Aorta (tissue), 5 donors: ENCODE measurements at places on chromosomes 7 and 10. TPM values are rescaled to one million over a fixed set of nuclear protein-coding genes. Genes with fewer than 3 reads are reported as not detected.

Gene DMBT1
- 0.12 TPM for total RNA-seq

Gene SPRN
- total RNA-seq, result not detected

Gene C10orf67
- total RNA-seq, result not detected

Gene VWC2
- not detected for total RNA-seq

Gene PCGF6
- total RNA-seq, result 8.1 TPM

Gene ITGB8
- total RNA-seq, result 12.0 TPM

Gene HGF
- total RNA-seq, result 55.9 TPM

Gene TMEM229A
- not detected for total RNA-seq

Gene RAB18
- 105 TPM for total RNA-seq

Gene MYL10
- not detected for total RNA-seq

Gene IFIT5
- 18.5 TPM for total RNA-seq

Gene PDE1C
- 7.1 TPM for total RNA-seq

Gene RBP3
- not detected for total RNA-seq

Gene DNA2
- 5.9 TPM for total RNA-seq

Gene CHRM2
- total RNA-seq, result not detected

Gene STEAP1
- total RNA-seq, result 31.7 TPM

Gene RAMP3
- total RNA-seq, result 43.0 TPM

Gene LIPN
- not detected for total RNA-seq

DNA sequence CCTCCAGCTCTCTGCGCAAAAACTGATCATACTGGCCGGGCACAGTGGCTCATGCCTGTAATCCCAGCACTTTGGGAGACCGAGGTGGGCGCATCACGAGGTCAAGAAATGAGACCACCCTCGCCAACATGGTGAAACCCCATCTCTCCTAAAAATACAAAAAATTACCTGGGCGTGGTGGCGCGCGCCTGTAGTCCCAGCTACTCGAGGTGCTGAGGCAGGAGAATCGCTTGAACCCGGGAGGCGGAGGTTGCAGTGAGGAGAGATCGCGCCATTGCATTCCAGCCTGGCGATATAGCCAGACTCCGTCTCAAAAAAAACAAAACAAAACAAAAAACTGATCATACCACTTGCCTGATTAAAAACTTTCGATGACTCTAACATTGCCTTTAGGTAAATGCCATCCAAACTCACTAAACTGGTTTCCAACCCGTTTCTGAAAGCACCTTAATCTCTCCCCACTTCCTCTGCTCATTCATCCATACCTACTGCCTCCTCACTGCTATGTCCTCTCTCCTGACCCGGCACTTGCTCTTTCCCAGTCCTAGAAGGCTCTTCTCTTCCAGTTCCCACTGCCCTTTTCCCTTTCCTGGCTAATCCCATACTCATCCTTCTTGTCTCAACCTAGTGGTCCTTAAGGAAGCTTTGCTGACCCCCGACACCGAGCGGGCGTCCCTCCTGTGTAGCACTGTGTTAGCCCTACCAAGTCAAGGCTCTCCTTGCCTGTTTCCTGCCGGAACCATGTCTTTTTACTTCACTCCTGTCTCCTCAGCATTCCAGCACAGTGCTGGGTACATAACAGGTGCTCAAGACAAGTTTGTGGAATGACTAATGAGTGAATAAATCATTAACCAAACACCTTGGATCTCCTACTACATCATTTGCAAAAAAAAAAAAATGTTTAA is 686 bp upstream of the MIOS start:
- no peak for DNase-seq

GRCh38 chr10:64038107-64038506 is 516.9 kb downstream of the REEP3 start:
- no peak for DNase-seq

DNA sequence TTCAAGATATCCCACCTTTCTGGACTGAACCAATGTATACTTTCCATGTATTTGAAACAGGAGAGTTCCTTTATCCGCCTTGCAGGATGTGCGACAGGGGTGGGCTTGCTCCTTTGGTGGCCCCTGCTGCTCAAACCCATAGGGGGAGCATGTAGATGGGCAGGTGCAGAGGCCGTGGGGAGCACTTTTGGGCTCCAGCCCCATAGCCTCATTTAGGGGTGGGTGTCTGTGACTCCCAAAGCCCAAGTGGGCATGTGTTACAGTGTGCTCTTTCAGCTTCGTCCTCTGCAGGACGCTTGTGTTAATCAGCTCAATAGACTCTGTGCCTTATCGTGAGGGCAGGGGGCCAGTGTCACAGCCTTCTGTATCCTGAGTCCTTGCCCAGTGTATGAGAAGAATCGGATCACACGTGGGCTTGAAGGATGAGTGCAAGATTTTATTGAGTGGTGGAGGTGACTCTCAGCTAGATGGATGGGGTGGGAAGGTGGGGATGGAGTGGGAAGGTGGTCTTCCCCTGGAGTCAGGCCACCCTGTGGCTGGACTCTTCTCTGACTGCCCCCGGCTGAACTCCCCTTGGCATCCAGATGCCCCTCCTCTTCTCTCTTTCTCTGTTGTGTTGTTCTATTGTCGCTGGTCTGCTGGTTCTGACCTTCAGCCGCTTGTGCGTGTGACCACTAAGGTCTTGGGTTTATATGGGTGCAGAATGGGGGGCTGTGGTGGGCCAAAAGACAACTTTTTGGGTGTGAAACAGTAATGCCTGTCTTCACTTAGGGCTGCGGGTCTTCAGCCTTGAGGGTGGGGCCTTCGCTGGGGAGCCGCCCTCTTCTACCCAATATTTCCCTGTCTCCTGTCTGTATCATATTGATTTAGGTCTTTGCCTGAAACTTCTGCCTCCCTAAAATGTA is 262.2 kb downstream of the GLRX3 start:
- no peak for DNase-seq

- no peak for DNase-seq
Measured at GRCh38 chr10:76352300-76352699, 920.9 kb downstream of the LRMDA start.

DNA sequence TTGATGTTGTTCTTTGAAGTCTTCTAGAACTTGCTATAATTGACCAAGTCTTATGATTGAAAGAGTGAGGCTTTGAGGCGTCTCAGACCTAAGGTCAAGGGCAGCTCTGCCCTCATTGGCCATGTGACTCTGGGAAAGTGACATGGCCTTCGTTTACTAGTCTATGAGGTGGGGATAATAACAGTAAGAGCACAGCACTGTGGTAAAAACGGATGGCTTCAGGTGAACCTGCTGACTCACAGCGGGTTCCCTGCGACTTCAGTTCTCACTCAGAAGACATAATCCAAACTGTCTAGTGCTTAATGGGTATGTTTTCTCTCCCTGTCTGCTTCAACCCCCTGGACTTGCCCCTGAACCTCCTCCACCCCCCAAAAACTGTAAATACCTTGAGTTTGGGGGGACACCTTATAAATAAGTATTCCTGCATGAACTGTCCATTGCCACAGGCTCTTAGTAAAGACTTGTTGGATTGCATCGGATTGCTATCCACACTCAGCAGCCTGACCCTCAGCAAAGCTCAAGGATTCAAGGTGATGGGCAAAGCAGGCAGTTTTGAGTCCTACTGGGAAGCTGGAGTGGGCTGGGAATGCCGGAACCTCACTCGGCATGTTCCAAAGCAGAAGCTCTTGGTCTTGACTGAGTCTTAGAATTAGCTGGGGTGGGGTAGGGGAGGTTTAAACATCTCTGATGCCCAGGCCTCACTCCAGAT is 304.6 kb downstream of the KLF6 start:
- no peak for DNase-seq

DNA sequence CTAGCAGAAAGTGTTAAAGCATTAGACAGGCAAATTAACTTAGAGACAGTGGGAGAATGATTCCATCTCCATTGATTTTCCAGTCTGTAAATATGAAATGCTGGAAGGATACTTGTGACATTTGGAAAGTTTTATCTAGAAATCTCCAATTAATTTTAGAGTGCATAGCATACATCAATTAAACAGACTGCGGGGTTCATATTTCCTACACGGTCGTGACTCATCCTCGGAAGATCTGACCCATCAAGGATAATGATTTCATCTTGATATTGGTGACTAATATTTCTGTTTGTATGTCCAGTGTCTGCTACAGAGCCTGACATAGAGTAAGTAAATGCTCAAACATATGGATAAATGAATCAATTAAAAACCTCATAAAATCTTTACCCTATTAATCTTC is 474.9 kb downstream of the KCNMA1 start:
- DNase-seq, result no peak

GRCh38 chr10:131724891-131725580 is 175.8 kb upstream of the PPP2R2D start:
- DNase-seq, result peak; percentile 69

GRCh38 chr7:2738766-2739549 is 51.0 kb downstream of the AMZ1 start:
- peak; percentile 49 for DNase-seq

DNA sequence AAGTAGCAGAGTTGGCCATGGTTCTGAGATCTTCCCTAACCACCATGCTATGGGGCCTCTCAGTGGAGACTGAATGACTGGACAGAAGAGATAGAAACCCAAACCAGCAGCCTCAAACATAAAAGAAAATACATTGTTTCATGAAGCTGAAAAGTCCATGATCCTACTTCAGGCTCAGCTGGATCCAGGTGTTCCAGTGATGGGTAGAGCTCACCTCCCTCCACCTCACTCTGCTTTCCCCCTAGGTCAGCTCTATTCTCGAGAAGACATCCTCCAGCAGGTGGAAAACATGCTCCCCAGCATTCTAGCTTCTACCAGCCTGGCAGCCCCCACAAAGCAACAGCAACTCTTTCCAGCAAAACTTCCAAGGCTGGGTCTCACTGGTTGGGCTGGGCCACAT is 132.1 kb downstream of the OAT start:
- DNase-seq, result peak; percentile 9

- no peak for DNase-seq
Measured at GRCh38 chr7:44846816-44847508, 925 bp downstream of the H2AZ2 start.

DNA sequence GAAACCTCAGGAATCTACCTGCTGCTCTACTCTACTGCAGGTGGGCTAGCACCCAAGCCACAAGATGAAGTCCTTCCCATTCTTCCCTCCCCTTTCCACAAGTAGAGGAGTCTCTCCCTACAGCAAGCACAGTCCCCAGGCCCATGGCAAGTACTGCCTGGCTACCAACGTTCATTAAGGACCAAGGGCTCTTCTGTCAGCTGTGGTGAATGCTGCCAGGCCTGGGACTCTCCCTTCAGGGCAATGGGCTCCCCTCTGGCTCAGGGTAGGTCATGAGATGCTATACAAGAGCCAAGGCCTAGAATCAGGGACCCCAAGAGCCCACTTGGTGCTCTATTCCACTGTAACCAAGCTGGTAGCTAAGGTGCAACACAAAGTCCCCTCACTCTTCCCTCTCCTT is 39.8 kb downstream of the SNX13 start:
- DNase-seq, result no peak

- DNase-seq, result no peak
Measured at GRCh38 chr7:69822386-69822785, 224.1 kb downstream of the AUTS2 start.

DNA sequence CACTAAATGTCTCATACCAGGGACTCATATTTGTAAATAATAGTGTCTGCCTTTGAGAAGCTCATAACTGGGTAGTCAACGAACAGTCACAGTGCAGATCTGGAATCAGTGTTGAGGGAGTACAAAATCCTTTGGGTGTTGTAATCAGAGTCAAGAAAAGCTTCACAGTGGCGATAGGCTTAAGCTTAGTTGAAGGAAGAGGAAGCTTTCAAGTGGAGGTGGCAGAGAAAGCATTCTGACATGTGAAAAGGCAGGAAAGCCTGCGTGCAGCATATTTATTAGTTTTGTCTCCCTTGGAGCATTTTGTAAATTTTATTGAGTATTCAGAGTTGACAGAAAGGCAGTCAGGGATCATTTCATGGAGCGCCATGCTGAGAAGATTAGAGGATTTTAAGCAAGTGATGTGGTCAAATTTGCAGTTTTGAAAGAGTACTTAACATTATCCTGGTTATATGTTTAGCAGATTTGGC is 104.9 kb downstream of the ADK start:
- DNase-seq, result no peak

DNA sequence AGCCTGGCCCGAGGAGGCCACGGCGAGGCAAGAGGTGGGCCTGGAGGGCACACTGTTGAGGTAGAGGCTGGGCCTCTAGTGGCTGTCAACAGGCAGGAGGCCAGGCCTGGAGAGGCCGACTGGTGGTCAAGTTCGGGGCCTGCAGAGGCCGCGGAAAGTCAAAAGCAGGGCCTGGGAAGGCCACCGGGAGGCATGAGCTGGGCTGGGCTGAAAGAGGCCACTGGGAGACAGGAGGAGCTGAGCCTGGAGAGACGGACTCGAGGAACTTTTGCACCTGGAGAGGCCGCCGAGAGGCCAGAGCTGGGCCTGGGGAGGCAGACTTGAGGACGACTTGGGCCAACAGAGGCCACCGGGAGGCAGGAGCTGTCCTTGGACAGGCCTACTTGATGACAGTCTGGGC is 321.2 kb downstream of the ZNF479 start:
- no peak for DNase-seq

GRCh38 chr10:48906841-48907240 is 32.8 kb downstream of the LRRC18 start:
- no peak for DNase-seq
